Ovary (tissue), 10 donors: ENCODE measurements at places on chromosomes 2 and 18. TPM values are rescaled to one million over a fixed set of nuclear protein-coding genes. Genes with fewer than 3 reads are reported as not detected.

The HAAO gene
- 29.0 TPM for total RNA-seq

GRCh38 chr2:194491409-194492115, 1165.5 kb upstream of the SLC39A10 start:
- H3K27me3 ChIP-seq = no peaks in the 10 kb centered on the region
- no peaks in the 10 kb centered on the region for H3K36me3 ChIP-seq
- H3K4me3 ChIP-seq = no peak overlapping the region

GRCh38 chr2:154961676-154962075, 263.2 kb downstream of the KCNJ3 start:
- H3K27me3 ChIP-seq = no peaks in the 10 kb centered on the region
- DNase-seq = no peak
- H3K4me3 ChIP-seq = no peak overlapping the region
- H3K36me3 ChIP-seq = no peaks in the 10 kb centered on the region
- H3K27ac ChIP-seq = no peak overlapping the region

- no peak overlapping the region for H3K27ac ChIP-seq
- H3K36me3 ChIP-seq = no peaks in the 10 kb centered on the region
- DNase-seq = no peak
Measured at GRCh38 chr2:189312643-189313042, 128.6 kb upstream of the WDR75 start.

The FAM110C gene
- total RNA-seq = 10.1 TPM

DNA sequence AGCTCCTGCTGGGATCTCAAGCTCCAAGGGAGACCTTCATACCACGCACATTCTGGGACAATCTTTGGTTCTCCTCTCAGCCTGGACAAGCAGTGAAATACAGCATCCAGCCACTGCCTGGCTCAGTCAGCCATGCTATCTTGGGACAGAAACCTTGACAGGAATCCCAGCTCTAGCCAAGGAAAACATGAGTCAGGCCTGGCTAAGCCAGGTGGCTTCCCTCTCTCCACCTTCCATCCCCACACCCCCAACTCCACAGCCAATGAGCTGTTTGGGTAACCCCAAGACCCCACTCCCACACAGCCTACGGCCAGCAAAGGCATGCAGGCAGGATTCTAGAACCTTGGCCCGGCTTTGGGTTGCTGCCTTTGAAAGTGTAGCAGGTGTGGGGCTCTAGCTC, 64.9 kb downstream of the MCFD2 start:
- no peaks in the 10 kb centered on the region for H3K36me3 ChIP-seq
- peak overlapping the region; percentile 93 for H3K27ac ChIP-seq
- no peaks in the 10 kb centered on the region for H3K27me3 ChIP-seq
- H3K4me1 ChIP-seq = peaks cover 56% of the 10 kb centered on the region

GRCh38 chr2:213227458-213227857, 56.8 kb upstream of the SPAG16 start:
- no peaks in the 10 kb centered on the region for H3K36me3 ChIP-seq
- no peak overlapping the region for H3K4me3 ChIP-seq
- DNase-seq = no peak
- H3K27me3 ChIP-seq = peaks cover 2% of the 10 kb centered on the region

DNA sequence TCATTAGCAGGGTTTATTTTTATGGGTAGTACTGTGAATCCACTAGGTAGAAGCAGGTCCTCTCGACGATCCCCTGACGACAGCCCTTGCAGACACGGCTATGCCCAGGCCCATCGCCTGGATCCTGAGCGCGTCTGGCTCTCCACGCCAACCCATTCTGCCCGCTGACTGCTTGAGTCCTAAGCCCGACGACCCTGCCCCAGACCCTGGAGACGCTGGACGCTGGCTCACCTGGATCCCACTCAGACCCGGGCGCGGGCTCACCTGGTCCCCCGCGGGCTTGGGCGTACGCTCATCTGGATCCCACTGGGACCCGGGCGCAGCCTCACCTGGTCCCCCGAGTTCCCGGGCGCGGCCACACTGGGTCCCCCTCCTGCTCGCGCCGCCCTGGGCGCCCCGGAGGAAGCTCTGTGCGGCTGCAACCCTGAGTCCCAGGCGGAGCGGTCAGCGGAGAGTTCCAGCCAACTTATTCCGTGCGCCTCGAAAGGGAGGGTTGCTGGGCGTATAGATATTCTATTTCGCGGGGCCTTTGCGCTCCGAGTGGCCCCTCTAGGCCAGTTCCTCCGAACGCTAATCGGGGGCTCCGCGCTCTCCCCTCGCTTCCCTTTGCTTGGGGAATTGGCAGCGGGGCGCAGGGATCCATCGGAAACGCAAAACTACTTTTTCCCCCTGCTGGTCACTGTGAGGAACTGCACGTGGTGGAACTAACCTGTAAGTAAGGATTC, 22.4 kb upstream of the RMP24 start:
- H3K4me3 ChIP-seq = peak overlapping the region; percentile 51
- H3K27ac ChIP-seq = no peak overlapping the region
- H3K36me3 ChIP-seq = no peaks in the 10 kb centered on the region
- H3K27me3 ChIP-seq = no peaks in the 10 kb centered on the region
- peak; percentile 58 for DNase-seq
- H3K4me1 ChIP-seq = peaks cover 3% of the 10 kb centered on the region

GRCh38 chr2:34291076-34291475, 692.0 kb upstream of the FAM98A start:
- H3K4me1 ChIP-seq = no peaks in the 10 kb centered on the region
- no peak overlapping the region for H3K27ac ChIP-seq
- no peak overlapping the region for H3K4me3 ChIP-seq
- H3K36me3 ChIP-seq = no peaks in the 10 kb centered on the region

DNA sequence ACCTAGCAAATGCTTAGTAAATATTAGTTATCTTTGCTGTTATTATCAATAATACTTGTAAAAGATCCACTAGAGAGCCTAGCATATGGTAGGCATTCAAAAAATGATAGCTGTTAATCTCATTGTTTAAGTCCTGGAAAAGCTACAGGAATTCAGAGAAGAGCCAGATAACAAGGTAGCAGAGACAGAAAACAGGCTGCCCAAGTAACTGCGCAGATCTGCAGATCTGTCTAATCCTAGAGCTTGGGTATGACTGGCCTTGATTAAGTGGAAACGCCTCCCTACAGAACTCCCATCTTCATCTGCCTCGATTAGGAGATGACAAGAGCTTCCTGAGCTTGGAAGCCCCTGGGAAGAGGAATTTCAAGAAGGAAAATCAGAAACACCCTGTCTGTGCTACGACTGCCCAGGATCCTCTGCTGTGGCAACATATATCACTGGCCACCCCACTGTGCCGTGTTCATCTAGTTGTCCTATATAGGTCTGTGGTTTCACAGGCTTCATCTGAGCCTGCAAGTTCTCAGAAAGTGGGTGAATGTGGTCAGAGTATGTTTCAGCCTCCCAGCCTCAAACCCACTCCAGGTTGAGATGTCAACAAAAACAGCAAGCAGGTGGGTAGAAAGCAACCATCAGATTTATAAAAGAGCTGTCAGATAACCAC, 151.5 kb upstream of the PKDCC start:
- no peaks in the 10 kb centered on the region for H3K36me3 ChIP-seq
- H3K27ac ChIP-seq = no peak overlapping the region
- H3K4me1 ChIP-seq = peaks cover 4% of the 10 kb centered on the region
- H3K27me3 ChIP-seq = no peaks in the 10 kb centered on the region
- no peak for DNase-seq
- no peak overlapping the region for H3K4me3 ChIP-seq

The FAM161A gene
- total RNA-seq = 9.4 TPM

- no peaks in the 10 kb centered on the region for H3K4me1 ChIP-seq
- peak; percentile 20 for DNase-seq
- H3K27ac ChIP-seq = peak overlapping the region; percentile 97
- H3K36me3 ChIP-seq = no peaks in the 10 kb centered on the region
Measured at GRCh38 chr2:180978903-180979748, 1.3 kb upstream of the UBE2E3 start.
